ENCODE measurements at places on chromosomes 6 and 20.
A peak's percentile ranks its signal among the peaks of the same experiment; 100 is the strongest.

DNA sequence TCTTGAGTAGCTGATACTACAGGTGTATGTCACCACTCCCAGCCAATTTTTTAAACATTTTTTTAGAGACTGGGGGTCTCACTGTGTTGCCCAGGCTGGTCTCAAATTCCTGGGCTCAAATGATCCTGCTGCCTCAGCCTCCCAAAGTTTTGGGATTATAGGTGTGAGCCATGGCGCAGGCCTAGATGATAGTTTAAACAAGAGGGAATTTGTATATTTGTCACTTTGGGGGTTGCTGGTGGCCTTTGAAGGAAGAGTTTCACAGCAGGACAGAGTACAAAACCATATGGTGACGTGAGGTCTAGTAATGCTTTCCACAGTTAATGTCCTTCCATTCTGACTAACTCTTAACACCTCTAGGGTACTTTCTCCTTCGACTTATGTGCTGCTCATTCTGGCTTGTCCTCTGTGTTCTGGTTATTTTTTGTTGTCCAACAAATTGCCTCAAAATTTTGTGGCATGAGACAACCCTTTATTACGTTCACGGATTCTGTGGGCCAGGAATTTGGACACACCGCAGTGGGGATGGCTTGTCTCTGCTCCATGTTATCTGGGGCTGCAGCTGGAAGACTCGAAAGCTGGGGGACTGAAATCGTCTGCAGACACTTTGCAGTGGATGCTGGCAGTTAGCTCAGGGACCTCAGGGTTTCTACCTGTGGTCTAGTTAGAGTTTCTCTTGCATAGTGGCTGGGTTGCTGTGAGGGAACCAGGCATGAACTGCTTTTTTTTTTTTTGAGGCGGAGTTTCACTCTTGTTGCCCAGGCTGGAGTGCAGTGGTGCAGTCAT, 23.0 kb upstream of the IER3 start:
- DNase-seq, result no peak

- DNase-seq, result no peak
Observed at GRCh38 chr20:38674092-38674764, 50.1 kb upstream of the SLC32A1 start.

- no peak for DNase-seq
Observed at GRCh38 chr6:36128793-36129192, 1.5 kb upstream of the MAPK13 start.

- no peak for DNase-seq
Observed at GRCh38 chr6:99780556-99780885, 173.9 kb downstream of the PRDM13 start.

- no peak for DNase-seq
Observed at GRCh38 chr6:43481591-43482236, 4.3 kb downstream of the TJAP1 start.

- peak; percentile 28 for DNase-seq
Observed at GRCh38 chr6:36700831-36701230, 3.2 kb downstream of the RAB44 start.

GRCh38 chr6:121321282-121321681, 13.0 kb downstream of the TBC1D32 start:
- DNase-seq, result no peak

DNA sequence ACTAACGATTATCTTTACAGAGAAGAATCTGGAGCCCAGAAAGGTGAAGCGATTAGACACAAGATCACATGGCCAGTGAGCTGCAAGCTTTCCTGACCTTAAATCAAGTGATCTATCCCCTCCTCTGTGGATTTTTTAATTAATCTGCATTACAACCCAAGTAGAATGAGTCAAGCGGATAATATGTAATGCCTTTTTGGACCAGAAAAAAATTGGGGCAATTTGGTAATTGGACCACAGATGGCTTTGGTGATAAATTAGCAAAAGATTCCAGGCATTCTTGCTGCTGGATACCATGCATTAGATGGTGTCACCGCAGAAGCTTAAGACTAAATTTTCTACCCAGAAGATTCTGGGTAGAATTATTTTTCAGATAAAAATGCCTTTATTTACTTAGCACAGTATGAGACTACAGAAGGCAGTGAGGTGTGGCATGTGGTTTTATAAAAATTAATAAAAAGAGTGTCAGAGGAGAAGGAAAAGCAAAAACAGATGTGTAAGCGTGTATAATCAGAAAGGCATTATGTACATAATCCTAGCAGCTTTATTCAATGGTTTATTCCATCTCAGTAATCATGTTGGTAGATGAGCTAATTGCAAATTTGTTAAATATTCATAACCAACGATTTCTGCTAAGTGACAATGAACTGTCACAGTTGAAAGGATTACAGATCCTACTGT, 53.9 kb upstream of the PCSK2 start:
- DNase-seq, result no peak

DNA sequence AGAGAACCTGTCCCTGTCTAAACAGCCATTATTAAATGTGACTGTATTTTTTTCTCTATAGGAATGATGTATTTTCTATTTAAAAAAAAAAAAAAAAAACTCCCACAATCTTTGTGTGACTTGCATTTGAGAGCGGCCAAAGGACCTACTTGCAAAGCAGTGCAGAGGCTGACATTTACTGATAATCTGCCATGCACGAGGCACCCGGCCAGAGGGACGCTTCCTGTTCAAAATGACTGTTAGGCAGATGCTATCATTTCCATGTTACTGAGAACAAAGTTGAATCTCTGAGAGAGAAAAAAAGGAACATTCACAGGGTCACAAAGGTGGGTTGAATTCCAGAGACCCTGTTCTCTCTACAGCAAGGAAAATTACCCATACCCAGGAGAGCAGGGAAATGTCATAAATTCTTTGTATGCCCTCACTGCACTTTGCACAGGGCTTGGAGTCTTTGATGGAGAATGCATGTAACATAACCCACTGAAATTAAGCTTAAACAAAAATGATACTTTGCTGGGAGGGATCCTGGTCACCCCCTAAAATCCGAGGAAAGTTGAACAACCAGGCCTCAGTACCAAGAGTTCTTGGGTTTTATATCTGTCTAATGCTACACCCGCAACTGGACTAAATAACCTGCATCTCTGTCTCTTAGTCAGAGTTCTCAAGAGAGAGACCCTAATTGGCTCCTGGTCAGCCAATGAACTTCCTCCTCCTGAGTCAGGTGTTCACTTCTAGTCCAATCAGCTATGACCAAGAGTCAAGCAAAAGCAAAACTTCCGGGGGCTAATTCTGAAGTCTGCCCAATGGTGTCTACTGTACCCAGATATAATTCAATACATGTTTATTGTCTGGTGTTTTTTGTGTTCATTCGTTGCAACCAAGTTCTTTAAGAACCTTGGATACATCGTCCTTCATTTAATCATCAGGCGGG, 61.2 kb downstream of the GCLC start:
- peak; percentile 39 for DNase-seq
